ENCODE measurements at places on chromosomes 5 and 9. TPM values are rescaled to one million over a fixed set of nuclear protein-coding genes. Genes with fewer than 3 reads are reported as not detected.
A peak's percentile ranks its signal among the peaks of the same experiment; 100 is the strongest.

- DNase-seq = no peak
These were observed 66.4 kb downstream of the EHMT1 start for GRCh38 chr9:137685035-137685740.

DNA sequence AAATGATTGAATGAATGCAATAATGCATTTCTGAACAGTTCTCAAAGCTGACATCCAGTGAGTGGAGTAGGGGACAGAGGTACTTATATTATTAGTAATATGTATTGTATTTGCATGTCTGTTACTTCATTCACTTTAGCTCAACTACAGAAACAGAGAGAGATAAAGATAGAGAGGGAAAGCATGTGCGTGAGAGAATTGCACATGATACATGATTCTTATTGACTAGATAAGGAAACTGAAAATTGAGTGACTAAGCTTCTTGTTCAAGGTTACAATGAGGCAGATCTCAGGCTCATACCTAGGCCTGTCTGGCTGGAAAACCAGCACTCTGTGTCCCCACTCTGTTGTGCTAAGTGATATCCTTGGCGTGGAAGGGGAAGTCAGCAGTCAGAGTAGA lies 337.7 kb upstream of the KLF4 start:
- no peak for DNase-seq

DNA sequence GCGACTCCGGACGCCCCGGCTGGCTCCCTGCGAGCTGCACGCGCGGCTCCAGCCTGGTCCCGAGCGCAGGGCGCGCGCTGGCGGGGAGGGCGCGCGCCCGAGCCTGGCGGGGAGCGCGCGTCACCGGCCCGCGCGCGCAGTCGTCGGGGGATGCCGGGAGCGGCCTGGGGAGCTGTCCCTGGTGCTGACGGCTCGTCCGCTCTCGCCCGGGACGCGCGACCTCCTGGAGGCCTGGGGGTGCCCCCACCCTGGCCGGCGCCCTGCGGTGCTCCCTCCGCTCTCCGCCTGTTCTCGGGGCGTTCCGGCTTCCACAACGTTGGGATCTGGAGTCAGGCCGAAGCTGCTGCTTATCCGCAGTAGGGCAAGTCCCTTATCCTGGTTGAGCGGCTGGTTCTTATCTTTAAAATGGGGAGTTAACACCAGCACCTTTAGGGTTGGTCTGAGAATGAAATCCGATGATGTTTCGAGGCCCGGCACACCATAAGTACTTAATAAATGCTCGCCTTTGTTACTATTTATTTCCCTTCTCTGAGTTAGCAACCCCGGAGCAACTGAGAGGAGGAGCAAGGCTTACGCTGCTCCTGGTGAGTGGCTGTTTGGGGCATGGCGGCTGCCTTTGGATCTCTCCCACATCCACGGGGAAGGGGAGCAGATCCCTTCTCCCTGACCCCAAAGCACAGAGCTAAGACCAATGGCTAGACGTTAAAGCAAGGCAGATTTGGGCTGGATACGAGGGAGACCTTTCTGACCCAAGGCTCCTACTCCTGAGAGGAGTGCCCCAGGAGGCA lies at the start of gene FAM163B:
FAM163B (minus strand) TSS at position 79 of the 788 bp plus-strand sequence. CDS start 29,166 bp downstream, outside the sequence.
- peak; percentile 90 for DNase-seq

GRCh38 chr9:124291801-124292396 lies 34.1 kb downstream of the NEK6 start:
- no peak for DNase-seq

DNA sequence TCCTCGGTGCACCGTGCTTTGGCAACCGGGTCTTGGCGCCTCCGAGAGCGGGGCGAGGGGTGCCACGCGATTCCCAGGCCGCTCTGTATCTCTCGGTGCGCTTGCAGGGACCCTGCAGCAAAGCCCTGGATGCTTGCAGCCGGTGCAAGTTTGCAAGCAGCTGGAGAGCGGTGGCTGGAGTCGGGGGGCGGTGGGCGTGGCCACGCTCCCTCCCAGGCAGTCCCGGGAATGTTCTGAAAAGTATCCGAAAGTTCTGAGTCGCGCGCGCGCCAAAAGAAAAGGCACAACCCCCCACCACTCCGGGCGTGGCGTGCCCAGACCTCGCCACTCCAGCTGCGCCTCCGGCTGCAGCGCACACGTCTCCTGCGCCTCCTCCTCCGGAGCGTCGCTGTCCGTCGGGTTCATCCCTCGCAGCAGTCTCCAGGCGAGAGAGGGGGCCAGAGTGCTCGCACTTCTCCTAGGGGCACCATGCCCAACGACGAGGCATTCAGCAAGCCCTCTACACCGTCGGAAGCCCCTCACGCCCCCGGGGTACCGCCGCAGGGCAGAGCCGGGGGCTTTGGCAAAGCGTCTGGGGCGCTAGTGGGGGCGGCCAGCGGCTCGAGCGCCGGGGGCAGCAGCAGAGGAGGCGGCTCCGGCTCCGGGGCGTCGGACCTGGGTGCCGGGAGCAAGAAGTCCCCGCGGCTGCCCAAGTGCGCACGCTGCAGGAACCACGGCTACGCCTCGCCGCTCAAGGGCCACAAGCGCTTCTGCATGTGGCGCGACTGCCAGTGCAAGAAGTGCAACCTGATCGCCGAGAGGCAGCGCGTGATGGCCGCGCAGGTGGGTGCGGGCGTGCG lies at the start of gene DMRT1:
DMRT1 (plus strand) TSS at position 327 of the 839 bp plus-strand sequence; CDS start at position 469, 142 bp downstream.
- peak; percentile 74 for DNase-seq

DNA sequence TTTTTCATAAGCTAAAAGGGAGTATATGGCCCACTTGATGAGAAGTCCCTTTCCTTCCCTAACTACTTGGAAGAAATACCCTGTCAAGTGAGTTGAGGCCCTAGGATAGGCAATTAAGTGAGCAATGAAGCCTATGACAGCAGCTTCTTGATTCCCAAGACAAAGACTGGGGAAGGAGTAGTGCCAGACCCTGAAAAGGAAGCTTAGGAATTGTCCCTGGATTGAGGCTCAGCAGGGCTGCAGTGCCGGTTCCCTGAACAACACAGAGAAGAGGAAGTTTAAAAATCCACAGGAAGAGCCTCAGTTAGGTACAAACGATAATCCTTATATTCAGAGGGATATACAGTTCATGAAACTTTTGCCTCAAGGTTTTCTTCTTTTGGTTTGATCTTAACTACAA lies 61.8 kb upstream of the RAD23B start:
- peak; percentile 64 for DNase-seq

DNA sequence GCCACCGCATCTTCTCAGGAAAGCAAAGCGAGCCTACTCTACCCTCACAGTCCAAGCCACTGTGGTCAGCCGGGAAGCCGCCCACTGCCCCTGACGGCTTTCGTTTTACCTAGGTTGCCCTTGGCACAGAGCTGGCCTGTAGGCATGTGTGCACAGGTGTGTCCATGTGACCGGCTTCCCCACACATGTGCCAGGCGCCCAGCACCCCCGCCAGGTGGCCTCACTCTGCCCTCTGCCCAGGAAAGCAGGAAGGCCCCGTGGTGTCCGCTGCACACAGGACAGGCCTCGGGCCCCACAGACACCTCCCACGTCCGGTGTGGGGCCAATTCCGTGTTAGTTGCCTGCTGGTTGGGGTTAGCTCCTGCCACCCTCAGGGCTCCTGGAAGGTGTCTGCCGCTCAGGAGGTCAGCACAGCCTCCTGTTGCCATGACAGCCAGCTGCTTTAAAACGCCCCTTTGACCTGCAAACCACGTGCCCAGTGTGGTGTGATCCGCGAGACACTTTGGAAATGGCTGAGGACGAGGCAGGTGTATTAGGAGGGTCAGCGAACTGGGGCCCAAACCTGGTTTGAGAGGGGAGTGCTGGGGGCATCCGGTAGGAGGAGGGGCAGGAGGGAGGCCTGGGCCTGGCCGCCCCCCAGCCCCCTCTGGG lies 28.7 kb downstream of the TPPP start:
- no peak for DNase-seq

DNA sequence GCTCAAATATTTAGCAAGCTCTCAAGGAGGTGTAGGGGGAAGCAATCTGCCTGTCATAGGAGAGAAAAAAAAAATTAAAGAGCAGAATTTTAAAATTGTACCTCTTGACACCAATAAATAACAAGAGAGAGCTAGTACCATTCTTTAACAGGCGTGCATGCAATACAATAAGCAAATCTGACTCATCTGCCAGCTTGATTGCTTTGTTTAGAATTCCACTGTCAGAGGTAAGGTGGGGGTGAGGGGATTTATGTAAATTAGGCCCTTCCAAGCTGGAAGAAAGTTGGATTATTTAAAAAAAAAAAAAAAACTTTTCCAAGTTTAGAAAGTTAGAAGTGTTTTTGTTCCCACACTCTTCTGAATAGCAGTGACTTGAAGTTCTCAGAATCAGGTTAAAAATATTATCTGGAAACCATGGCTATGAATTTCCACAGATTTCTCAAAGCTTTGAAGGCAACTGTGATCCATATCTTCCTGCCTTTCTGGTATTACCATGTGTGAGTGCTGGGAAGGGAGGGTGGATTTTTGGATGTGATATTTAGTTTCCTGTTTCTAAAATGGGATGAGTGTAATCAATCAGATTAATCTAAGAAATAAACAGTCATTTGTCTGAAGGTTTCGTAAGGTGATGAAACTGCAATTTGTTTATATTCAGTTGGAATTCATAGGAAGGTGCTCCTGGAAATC lies 477.5 kb downstream of the TLE4 start:
- DNase-seq = peak; percentile 21

GRCh38 chr9:119451426-119451825 lies 82.2 kb upstream of the BRINP1 start:
- no peak for DNase-seq

DNA sequence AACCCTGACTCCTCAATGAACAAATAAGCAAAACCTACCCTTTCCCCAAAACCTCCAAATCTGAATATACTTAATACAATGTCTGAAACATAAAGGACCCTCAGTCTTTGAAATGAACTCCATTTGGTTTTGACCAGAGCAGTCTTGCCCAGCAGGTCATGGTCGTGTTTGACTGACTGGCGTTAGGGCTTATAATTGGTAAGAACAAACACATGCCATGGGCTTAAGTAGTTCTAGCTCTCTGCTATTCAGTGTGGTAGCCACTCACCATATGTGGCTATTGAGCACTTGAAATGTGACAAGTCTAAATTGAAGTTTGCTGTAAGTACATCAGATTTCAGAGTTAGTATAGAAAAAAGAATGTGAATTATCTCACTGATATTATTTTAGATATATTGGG lies 42.1 kb downstream of the LRRTM2 start:
- DNase-seq = no peak

DNA sequence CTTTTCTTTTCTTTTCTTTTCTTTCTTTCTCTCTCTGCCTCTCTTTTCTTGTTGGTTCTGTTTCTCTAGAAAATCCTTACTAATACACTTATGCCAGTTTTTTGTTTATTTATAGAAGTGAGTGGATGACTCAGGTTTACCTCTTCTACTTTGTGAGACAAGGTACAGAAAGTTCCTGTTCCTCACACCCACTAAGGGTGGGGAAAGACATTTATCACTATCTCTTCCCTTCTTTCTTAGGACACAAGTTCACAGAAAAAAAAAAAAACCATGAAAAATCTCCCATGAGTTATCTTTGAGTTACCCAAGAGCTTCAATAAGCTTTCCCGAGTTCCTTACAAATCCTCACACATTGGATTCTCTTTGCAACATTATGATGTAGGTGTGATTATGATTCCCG lies 60.9 kb upstream of the CD180 start:
- no peak for DNase-seq

GRCh38 chr9:76561050-76561713 lies 102.2 kb downstream of the GCNT1 start:
- no peak for DNase-seq

- peak; percentile 73 for DNase-seq
These were observed 70.0 kb upstream of the KLF9 start for GRCh38 chr9:70484232-70485130.

GRCh38 chr9:72127753-72128152 lies 21.5 kb upstream of the GDA start:
- no peak for DNase-seq

- DNase-seq = no peak
These were observed 17.2 kb downstream of the SMAD5 start for GRCh38 chr5:136149891-136150290.

DNA sequence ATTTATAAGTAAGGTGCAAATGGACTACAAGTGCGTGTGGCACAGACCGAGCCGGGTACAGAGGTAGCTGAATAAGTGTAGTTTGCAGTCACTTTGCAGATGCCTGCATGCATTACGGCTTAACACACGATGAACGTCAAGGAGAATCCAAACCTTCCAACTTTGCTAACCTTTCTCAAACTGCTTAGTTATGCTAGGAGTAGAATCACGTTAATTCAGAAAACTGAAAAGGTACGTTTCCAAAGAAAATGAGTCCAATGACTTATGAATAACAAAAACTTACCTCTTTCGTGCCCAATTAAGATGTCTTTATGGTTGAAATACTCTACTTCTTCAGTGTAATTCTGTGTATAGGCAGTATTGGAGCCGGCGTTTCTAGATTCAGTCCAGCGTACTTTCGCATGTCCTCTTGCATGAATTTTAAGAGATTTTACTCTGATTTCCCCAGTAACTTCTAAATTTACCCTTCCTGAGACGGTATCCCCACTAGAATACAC lies 539 bp downstream of the ARRDC3 start:
- peak; percentile 48 for DNase-seq

DNA sequence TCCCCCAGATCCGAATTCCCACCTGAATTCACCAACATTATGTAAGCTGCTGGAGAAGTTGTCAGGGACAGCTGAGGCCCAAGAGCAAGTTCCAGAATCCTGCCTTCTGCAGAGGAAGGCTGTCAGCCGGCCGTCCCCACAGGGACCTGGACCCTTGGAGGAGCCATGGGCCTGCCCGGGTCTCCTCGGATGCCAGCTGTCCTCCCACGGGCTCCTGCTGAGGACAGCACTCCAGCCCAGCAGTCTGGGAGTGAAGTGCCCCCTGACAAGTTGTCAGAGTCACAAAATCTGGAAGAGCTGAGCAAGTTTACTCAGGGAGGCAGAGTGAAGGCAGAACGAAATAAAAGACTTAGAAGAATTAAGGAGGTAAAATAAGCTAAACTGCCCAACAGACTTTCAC lies 192.5 kb upstream of the DAPK1 start:
- DNase-seq = no peak

GRCh38 chr5:33049298-33049697 lies 338.2 kb downstream of the NPR3 start:
- DNase-seq = no peak

- peak; percentile 69 for DNase-seq
These were observed 8.5 kb upstream of the CCDC187 start for GRCh38 chr9:136312436-136312835.

DNA sequence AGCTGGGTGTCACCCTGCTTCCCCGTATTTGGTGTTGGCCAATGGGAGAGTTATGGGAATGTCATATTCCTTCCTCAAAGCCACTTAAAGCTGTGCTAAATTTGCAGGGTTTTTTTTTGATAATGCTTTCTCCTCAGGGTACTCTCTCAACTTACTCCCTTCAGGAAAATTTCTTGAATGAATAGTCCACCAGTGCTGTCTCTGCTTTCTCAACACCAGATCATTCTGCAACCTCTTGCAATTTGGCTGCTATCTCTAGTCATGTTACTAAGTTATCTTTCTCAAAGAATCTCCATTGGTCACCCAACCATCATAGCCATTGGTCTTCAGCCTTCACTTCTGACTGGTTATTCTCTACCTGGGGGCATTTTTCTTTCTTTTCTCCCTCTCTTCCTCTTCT lies 13.4 kb upstream of the TNFAIP8 start:
- DNase-seq = no peak

Gene AMBP
- total RNA-seq = not detected

Gene ZNF883
- total RNA-seq = 11.5 TPM

Gene PCDH1
- 48.4 TPM for total RNA-seq

Gene FOXD4L5
- 0.19 TPM for total RNA-seq

Gene CDC25C
- total RNA-seq = 45.8 TPM

Gene FCN2
- total RNA-seq = not detected

Gene WNK2
- 16.7 TPM for total RNA-seq

Gene FOXD4
- total RNA-seq = not detected

Gene TAL2
- 2.5 TPM for total RNA-seq

Gene LIX1
- 164 TPM for total RNA-seq

Gene IFNA2
- total RNA-seq = not detected

Gene EHMT1
- 84.5 TPM for total RNA-seq
